ENCODE measurements at places on chromosomes 7 and 10.

DNA sequence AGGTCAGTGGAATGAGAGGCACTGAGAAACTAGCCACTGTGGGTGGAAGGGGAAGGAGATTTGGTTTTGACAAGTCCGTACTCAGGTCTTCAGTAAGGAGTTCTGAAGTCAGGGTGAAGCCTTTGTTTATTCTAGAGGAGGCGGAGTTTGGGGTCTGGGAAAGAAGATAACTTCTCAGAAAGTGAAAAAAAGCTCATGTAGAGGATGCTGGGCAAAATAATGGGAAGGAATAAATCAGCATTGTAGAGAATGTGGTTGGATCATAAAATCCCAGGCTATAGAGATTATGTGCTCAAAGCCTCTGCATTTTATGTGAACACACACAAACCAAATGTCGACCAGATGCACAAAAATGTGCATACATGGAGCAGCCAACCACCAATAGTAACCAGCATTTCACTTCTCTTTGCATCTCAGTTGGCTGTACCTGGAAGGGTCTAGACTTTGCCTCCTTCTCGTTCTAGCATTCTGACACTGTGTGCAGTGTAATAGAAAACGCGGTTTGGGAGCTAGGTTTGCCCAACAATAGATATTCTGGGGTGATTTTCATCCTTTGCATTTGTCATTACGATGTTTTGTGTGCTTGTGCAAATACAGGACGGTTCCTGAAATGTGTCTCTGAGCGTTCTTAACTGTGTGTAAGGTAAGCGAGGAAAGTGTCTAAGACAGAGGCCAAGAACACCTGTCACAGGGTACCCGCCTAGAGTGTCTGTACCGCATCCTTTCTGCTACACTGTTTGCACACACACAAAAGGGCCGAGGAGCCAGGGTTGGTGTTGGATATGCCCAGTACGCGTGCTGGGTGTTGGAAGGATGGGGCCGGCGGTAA, 603 bp upstream of the HECW1 start:
- DNase-seq, result no peak

GRCh38 chr7:127665922-127666321, 13.9 kb downstream of the SND1 start:
- DNase-seq, result no peak

GRCh38 chr10:16280595-16280994, 156.2 kb upstream of the PTER start:
- no peak for DNase-seq

DNA sequence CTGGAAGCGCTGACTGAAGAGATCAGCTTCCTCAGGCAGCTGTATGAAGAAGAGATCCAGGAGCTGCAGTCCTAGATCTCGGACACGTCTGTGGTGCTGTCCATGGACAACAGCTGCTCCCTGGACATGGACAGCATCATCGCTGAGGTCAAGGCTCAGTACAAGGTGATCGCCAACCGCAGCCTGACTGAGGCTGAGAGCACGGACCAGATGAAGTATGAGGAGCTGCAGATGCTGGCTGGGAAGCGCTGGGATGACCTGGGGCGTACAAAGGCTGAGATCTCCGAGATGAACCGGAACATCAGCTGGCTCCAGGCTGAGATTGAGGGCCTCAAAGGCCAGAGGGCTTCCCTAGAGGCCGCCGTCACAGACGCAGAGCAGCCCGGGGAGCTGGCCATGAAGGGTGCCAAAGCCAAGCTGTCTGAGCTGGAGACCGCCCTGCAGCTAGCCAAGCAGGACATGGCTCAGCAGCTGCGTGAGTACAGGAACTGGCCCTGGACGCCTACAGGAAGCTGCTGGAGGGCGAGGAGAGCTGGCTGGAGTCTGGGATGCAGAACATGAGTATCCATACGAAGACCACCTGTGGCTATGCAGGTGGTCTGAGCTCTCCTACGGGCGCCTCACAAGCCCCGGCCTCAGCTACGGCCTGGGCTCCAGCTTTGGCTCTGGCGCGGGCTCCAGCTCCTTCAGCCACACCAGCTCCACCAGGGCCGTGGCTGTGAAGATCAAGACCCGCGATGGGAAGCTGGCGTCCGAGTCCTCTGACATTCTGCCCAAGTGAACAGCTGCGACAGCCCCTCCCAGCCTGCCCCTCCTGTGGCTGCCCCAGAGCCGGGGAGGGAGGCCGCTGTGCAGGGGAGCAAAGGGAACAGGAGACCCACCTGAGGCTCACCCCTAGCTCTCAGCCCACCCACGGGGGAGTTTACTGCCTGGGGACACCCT, 24.9 kb upstream of the AMPH start:
- no peak for DNase-seq

DNA sequence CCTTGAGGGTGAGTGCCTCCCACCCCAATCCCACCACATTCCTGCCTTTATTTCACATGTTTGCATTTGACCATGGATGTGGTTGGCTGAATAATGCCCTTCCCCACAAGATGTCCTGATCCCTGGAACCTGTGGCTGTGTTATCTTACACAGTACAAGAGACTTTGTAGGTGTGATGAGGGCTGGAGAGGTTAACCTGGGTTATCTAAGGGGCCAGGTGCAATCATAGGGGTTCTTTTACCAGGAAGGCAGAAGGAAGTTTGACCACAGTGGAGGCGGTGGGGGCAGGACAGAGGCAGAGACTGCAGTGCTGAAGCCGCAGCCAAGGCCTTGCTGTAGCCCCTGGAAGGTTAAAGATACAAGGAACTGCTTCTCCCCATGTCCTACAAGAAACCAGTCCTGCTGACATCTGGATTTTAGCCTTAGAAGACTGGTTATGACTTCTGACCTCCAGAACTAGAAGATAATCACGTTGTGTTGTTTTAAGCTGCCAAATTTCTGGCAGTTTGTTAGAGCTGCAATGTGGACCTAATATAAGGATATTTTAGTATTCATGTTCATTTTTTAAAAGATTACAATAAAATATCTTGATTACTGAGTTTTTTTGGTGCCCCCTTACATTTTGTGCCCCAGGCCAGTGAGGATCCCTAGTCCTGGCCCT, 136.6 kb downstream of the ARHGAP22 start:
- DNase-seq, result no peak

DNA sequence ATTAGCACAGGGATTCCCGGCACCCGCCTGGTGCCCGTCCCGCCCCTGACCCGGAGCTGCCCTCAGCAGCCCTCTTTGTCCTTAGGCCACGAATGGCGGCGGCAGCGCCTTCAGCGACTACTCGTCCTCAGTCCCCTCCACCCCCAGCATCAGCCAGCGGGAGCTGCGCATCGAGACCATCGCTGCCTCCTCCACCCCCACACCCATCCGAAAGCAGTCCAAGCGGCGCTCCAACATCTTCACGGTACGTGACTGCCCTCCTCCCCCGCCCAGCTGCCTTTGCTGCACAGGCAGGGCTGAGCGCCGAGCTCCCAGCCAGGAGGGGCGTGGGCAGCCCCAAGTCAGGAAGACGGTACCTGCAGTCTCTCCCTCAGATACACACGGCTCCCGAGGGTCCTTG, 33.6 kb downstream of the AGAP3 start:
- no peak for DNase-seq

- no peak for DNase-seq
These were observed 50.1 kb downstream of the TNS3 start for GRCh38 chr7:47531584-47532492.

DNA sequence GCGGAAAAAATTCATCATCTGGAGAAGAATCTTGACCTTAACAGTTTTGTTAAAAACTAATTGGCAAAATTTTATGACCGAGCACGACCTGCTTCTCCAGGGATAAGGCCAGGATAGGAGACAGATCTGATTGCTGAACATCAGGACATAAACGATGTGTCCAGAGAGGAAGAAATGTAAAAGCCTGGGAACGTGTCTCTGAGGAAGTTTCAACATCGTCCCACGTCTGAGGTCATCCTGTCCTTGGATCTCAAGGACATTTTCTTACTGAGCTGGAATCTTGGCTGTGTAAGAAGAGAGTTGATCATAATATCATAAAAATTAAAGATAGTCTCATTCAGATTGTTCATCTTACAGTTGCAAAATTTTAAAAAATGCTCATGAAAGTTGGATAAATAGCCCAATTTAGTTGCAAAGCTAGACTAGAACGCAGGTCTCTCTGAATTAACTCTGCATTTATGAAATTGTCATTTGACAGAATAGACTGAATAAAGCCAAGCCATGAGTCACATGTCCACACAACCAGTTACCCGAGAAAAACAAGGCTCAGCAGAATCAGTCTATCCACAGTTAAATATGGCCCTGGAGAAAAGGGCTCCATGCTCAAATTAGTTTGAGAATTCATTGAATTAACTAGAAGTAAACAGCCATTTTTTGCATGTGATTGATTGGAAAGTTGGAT, 120.0 kb upstream of the EGFR start:
- DNase-seq, result no peak

DNA sequence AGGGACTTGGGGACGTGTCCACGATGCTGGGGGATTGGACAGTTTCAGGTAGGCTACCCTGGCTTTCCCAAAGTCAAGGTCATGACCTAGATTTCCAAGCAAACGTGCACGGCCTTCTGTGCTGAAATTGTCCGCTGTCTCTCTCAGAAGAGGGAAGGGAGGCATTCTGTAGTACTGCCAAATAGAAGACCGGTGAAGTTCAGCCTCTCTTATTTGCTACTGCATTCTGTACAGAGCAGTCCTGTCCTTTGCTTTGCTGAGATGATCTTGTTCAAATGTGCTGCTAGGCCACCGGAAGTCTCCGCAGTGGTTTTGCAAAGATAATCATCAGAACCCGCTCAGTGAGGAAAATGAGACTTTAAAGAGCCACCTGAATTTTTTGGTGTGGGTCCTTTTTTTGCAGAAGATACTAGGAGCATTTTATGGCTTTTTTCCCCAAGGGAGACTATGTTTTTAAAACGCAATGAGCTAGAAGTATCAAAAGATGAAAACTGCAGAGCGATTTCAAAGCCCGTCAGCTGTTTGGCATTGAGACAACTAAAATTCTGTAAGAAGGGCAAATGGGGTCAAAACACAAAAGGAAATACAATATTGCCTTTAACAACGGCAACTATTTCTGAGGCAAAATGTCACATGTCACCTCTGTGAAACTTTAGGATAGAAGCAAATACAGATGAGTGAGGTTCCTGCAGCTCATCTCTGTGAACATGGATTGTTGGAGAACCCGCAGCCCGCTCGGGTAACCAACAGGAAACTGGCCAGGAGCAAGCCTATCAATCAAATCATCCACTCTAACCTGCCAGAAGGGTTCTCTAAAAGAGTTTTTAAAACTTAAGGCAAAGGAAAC, 1.3 kb upstream of the NMT2 start:
- peak; percentile 49 for DNase-seq

GRCh38 chr10:66572700-66573099, 353.1 kb upstream of the LRRTM3 start:
- no peak for DNase-seq

DNA sequence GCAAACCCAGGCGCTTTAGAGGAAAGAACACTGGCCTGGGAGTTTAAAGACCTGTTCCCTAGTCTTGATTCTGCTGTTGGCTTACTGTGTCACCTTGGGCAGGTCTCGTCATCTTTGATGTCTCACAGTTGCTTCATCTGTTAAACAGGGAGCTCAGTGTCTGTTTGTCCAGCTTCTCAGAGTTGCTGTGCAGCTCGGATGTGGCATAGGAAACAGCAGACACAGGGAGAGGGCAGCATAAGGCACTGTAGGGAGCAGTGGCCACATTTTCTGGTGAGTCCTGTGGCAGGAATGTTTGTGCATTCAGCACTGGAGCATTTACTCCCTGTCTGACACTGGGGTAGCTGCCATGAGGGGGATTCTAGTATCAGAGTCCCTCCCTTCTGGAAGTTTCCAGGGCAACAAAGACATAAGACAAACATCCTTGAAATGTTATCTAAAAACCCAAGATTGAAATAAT, 2.0 kb downstream of the REPIN1 start:
- DNase-seq, result no peak

DNA sequence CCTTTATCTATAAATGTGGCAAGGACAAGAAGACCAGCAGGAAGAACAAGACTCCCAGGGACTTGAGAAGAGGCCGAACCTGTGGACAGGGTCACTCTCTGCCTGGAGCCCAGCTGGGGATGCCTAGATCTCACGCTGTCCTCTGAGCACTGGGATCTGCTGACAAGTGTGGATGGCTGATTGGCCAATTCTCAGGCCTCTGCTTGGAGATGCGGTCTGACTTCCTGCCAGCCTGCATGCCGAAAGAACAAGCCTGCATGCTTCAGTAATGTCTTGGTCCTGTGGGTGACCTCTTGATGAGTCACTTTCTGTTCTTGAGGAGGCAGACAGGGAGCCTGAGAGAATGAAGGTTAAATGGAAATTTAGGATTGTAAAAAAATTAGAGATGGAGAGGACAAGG, 84.7 kb downstream of the TMEM178B start:
- no peak for DNase-seq

- no peak for DNase-seq
These were observed 42.9 kb downstream of the ELFN1 start for GRCh38 chr7:1712907-1713501.

GRCh38 chr7:101120315-101120714, 6.6 kb upstream of the SERPINE1 start:
- no peak for DNase-seq
